Activated CD8-positive, alpha-beta memory T cell treated with anti-CD3 and anti-CD28 coated beads for 1 hour (primary cell): ENCODE measurements at places on chromosomes 1 and 21.

GRCh38 chr1:115251340-115251748 lies 86.7 kb downstream of the NGF start:
- DNase-seq, result no peak

GRCh38 chr1:53684741-53685140 lies 54.2 kb downstream of the GLIS1 start:
- DNase-seq, result no peak

DNA sequence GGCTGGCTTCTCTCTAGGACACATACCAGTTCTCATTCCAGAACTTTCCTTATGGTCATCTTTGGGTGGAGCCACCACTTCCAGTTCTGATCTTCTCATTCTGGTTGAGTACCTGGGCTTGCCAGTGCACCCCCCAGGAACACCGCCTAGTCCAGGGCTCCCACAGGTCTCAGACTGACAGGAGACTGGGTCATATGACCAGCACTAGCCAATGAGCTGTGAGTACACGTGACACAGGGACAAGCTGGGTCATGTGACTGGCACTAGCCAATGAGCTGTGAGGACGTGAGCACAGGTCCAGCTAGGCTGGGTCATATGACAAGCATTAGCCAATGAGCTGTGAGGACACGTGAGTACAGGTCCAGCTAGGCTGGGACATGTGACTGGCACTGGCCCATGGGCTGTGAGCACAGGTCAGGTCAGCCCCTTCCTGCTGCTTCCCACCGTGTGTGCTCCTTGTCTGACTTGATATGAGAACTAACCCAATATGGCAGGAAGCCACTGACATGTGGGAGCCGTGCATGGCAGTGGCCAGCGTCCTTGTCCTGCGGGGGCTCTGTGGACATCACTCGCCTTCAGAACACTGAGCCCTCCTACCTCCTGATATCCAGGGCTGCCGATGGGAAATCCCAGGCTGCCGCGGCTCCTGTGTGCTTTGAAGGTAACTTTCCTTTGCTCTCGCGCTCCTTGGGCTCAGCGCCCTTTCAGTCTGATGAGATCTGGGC lies 22.7 kb downstream of the KRTAP10-1 start:
- no peak for DNase-seq

DNA sequence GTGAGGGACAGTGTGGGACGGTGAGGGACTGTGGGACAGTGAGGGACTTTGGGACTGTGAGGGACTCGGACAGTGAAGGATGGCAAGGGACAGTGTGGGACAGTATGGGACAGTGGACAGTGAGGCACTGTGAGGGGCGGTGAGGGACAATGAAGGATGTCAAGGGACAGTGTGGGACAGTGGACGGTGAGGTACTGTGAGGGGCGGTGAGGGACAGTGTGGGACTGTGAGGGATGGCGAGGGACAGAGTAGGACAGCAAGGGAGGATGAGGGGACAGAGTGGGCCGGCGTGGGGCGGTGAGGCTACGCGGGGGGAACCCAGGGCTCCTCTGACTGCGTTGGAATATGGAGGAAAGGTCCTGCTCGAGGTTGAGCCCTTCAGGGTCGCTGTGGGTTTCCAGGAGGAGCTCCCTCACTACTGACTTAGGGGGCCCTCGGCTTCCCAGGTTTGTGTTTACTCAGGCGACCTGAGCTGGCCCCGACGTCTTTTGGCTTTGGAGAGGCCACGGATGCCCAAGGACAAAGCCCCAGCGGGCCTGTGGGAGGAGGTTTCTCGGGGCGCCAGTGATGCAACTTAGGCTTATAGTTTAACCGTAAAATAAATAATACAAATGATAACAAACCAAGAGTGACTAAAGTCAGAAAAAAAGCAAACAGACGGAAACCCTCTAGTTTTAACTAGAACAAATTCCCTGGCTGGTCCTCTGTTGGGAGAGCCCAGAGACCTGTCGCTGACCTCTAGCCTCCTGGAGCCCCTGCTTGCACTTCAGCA lies 1.1 kb upstream of the ERRFI1 start:
- no peak for DNase-seq

DNA sequence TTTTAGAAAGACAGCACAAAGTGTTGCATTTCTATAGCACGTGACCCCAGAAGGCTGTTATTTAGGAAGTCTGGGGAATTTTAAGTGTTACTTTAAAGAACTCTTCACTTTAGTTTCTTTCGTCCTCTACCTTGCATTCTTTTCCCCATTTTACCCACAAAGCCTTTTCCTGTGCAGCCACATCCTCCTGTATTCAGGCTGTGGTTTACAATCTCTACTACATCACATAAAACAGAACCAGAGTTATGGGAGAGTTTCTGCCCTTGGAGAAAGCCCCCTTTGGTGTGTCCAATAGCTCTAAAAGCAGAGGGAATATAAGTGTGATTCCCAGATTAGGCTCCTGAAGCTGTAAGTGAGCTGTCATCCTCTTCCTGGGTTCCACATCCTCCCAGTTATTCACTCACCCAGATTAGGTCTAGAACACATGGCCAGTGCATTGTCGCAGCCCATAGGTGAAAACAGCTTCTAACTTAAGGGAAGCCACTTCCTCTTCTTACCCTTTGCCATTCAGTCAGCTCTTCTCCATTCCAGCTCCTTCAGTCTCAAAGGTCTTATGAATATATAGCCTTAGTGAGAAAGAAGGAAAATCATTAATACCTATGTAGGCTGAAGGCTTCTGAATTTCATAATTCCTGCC lies 171.1 kb downstream of the PIGK start:
- no peak for DNase-seq
